Activated CD4-positive, CD25-positive, alpha-beta regulatory T cell treated with anti-CD3 and anti-CD28 coated beads, Interleukin-2, amount 50 U/mL, for 72 hours (primary cell): ENCODE measurements at places on chromosomes 16 and 17.
A peak's percentile ranks its signal among the peaks of the same experiment; 100 is the strongest.

DNA sequence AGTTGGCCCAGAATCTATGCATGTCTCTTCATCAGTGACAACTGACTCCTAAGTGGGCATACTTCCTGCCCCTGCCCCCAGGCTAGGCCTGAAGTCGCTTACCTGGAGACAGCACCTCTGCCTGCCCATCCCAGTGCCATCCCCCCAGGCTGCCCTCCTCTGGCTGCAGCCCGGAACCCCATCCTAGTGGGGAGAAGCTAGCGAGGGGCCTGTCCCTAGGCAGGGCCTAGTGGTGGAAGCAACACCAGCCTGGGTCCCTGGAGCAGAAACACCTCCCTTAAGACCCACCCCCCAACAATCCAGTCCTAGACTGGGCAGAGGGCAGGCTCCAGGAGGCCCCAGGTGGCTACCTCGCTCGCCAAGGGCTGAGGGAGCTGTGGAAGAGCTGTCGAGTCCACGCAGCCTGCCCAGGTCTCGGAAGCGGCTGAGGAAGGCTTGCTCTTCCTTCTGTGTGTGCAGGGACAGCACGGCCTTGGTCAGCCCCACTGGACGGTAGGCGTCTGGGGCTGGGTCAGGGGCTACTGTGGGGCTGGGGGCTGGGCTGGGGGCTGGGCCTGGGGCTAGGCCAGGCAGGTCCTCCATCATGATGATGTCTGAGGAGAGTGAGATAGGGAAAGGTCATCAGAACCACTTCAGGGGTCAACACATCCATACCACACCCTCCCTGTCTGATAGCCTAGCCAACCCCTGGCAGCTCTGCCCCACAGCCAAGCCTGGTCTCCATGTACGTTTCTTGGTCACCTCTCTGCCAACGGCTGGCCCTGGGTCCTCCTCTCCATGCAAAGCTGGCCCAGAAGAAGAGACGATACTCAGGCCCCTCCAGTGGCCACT, 7.6 kb downstream of the PER1 start:
- DNase-seq = peak; percentile 25

DNA sequence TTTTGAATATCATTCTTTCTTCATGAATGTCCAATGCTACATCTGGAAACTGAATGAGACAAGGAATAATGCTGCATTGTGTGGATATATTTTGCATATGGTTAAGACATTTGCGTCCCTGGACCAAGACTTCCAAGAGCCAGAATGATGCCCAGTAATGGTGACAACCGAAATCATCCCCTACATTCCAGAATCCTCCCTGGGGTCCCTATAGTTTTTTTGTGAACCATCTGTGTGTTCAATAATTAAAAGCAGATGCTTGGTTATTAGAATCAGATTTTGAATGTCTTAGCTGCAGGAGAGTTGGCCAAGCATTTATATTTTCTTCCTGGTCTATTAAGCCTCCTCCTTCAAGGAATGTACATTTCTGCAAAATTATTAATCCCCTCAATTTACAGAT, 426.7 kb upstream of the CDH8 start:
- DNase-seq = no peak

DNA sequence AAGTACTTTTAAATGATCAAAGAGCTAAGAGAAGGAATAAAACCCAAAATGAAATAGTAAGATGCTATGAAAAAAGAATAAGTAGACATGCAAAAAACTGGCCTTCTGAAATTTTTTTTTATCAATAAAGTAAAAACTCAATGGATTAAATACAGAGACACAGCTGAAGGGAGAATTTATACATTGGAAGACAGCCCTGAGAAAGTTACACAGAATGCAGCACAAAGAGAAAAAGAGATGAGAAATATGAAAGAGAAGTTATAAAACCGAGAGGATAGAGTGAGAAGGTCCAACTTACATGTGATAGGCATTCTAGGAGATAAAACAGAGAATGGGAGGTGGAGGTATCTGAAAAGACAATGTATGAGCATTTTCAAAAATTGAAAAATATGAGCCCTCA, 57.0 kb downstream of the MARF1 start:
- no peak for DNase-seq

GRCh38 chr16:86653285-86654006, 75.1 kb downstream of the FOXL1 start:
- no peak for DNase-seq

DNA sequence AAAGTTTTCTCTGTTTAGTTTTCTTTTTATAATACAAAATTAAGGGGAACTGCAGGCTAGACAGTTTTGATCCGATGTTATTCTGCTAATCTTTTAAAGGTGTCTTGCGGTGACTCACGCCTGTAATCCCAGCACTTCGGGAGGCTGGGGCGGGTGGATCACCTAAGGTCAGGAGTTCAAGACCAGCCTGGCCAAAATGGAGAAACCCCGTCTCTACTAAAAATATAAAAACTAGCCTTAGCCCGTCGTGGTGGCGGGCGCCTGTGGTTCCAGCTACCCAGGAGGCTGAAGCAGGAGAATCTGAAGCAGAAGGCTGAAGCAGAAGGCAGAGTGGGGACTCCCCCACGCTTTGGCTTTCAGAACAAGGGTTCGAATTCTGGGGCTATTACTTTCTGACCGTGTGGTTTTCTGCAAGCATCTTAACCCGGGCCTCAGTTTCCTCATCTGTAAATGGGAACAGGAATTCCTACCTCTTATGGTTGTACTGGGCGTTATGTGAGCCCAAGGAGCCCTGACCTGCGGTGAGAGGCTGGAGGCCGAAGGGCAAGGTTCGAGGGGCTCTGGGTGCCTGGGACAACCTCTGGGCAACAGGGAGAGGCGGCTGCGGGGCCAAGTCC, 1.2 kb upstream of the KATNB1 start:
- DNase-seq = no peak
